Stimulated activated CD4-positive, alpha-beta T cell treated with anti-CD3 and anti-CD28 coated beads, Interleukin-1b, Interleukin-23, amount 100 ng/mL, for 1 hour (primary cell): ENCODE measurements at places on chromosomes 16 and 17.

GRCh38 chr16:49706620-49707355 lies 149.1 kb downstream of the ZNF423 start:
- no peak for DNase-seq

DNA sequence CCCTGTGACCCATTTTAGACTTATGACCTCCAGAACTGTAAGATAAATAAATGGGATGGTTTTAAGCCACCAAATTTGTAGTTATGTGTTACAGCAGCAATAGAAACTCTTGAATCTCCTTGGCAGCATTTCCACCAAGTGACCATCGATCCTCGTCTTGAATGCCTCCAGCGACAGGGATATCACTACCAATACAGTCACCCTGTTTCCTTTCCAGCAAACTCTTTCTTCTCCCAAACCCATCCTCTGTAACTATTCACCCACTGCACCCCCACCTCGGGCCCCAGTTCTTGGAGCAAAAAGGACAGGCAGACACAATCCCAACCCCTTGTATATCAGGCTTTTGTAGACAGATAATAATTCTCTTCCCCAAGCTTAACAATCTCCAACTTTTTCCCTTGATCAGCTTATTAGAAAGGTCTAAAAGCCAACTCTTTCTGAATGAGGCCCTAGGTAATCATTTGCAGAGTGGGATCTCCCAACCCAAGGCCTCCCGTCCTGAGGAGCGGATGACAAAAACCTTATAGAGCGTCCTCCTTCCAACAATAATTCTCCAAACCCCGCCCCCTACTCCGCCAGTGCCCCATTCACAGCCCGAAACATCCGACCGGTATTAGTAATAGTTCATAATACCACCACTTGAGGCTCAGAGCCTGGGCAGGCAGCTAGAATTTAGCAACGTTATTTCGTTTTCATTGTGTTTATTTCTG lies 14.7 kb upstream of the PLLP start:
- DNase-seq = no peak

DNA sequence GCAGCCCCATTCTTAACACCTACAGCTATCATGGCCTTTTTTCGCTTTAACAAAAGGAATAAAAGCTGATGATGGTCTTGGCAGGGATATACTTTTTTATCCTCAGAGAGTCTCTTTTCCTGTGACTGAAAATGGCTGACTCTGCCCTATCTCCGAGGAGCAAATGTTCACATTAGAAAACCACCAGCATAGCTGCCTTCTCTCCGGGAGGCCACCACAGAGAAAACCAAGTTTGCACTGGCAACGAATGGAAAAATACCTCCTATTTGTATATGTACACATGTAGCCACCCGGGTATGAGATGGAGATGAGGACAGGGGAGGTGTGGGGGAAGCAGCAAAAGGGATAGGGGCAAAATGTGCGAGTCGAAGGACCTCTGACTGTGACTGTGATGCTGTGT lies 88.2 kb downstream of the STX8 start:
- no peak for DNase-seq

DNA sequence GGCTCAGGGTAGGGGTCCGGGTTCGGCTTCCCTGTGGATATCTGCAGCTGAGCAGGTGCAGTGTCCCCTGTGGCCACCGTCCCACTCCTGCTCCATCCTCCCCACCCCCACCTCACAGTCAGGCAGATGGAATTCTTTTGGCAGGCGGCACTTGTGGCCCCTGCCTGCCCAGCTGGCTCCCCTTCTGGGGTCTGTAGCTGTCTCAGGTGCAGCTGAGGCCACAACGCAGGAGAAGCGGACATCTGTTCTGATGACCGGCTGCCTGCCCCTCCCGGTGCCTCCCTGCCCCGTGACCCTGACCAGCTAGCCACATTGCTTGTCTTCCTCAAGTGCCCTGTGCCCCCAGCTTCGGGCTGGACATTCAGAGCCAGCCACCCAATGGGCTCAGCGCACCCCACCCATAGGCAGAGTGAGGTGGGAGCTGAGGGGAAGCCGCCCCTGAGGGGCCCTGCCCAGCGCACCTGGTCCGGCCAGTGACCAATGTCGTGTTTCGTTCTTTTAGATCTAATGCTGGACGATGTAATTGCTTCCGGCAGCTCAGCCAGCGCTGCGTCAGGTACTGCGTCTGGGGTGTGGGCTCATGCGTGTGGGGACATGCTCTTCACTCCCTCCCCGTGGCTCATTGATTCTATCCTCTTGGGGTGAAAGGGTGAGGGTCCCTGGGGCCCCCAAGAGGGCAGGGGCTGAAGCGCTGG lies 25.2 kb upstream of the ABCC3 start:
- DNase-seq = no peak

DNA sequence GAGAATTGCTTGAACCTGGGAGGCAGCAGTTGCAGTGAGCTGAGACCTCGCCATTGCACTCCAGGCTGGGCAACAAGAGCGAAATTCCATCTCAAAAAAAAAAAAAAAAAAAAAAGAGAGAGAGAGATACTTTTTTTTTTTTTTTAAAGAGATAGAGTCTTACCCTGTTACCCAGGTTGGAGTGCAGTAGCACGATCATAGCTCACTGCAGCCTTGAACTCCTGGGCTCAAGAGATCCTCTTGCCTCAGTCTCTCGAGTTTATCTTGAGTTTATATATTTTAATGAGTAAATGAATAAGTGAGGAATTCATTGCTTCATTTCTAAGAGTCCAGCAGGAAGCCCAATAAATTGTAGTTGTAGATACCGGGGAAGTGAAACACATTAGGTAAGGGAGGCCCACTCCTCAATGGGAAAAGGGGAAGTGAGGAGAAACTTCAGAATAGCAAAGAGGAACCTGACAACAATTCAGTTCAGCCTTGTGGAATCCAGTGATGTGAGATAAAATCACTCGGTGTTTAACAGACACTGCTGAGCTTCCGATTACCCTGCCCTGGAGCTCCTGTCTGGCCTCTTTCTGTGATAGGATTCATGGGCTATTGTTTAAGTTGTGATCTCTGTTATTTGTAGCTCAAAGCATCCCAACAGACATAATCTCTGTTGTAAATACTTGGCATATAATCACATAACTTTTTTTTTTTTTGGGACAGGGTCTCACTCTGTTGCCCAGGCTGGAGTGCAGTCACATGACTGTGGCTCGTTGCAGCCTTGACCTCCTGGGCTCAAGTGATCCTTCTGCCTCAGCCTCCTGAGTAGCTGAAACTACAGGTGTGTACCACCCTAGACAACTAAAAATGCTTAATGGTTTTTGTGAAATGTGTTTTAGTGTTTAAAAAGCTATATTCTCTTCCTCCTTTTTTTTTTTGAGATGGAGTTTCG lies 15.8 kb upstream of the ITGAM start:
- no peak for DNase-seq

DNA sequence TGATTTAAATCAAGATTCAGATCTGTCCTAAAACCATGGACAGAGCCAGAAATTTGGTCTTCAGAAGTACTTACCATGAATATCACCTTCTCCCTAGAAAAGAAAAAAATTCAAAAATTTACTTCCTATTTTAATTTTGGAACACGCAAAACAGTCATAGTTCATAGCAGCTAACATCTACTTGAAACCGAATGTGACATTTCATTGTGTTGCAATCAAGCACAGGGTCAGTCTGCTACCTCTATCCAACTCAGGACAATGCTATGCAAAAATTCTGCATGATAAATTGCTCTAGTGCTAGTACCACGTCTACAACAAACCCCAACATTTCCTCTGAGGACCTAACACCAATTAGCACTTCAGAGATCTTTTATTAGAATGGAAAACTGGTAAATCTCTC lies 7.7 kb downstream of the JPT1 start:
- DNase-seq = no peak

DNA sequence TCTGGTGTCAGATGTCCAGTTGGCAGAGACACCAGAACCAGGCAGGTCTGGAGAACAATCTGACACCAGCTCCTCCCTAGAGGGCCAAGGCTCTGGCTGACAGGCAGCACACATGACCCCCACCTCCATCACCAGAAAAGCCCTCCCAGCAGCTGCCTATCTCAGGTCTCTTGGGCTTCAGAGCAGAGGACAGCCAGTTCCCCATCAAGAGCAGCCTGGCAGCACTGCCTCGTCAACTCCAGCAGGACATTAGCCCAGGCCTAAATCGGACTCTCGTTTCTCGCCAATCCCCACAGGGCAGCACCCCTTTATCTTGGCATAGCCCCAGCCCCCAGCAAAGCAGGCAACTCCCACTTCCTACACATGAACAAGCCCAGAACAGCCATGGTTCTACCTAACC lies 4.4 kb downstream of the JUP start:
- no peak for DNase-seq

- DNase-seq = no peak
Measured at GRCh38 chr16:3922241-3922640, 41.7 kb upstream of the CREBBP start.

DNA sequence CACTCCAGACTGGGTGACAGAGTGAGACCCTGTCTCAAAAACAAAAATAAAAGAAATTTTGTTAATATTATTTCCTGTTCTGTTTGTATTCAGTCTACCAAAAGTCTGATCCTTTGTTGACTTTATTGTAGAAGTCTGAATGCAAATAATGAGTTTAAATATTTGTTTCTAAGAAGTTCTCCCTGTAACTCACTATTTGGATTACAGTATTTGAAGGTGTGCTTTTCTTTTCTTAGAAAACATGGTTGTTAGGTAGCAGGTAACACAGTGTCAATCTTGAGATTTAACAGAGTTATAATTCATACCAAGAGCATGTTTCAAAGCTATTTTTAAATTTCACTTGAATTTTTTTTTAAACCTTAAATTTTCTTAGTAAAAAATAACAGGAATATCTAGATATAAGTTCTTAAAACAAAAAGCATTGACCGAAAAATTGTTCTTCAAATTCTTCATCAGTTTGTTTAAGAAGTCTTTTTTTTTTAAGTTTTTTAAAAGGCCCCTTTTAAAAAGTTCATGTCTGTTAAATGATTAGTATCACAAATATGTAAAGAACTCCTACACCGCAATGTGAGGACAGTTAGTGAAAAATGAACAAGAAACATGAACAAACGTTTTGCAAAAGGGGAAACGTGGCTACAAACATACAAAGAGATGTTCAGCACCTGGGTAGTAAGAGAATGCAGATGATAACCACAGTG lies 35.0 kb downstream of the GAN start:
- DNase-seq = no peak

- DNase-seq = no peak
Measured at GRCh38 chr17:34673516-34673915, 94.1 kb downstream of the TMEM132E start.

DNA sequence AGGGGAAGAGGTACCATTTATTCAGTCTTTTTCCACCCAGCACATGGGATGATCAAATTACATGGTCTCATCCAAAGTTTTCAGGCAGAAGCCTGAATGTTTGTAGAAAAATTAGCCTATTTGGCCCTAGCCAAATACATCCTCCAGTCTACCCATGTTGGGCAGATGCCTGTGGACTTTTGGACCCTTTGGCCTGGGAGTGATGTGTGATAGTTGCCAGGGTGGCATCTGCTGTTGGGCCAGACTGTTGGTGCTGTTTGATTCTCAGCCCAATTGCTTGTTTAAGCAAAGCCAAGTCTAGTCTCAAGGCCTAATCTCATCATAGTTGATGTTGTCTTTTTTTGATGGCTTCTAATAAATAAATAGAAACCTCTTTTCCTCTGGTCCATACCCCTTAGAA lies 419.0 kb downstream of the CDH13 start:
- no peak for DNase-seq

DNA sequence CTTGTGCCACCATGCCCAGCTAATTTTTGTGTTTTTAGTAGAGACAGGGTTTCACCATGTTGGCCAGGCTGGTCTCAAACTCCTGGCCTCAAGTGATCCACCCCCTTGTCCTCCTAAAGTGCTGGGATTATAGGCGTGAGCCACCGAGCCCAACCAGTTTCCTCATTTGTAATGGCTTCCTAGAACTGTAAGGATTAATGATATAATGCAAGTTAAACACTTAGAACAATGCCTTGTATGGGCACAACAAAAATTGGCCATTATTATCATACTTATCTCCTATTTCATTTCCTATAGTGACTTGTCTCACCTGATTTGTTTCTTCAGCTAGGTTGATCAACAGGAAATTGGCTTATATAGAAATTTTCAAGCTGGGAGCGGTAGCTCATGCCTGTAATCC lies 14.1 kb downstream of the TUBD1 start:
- DNase-seq = no peak

DNA sequence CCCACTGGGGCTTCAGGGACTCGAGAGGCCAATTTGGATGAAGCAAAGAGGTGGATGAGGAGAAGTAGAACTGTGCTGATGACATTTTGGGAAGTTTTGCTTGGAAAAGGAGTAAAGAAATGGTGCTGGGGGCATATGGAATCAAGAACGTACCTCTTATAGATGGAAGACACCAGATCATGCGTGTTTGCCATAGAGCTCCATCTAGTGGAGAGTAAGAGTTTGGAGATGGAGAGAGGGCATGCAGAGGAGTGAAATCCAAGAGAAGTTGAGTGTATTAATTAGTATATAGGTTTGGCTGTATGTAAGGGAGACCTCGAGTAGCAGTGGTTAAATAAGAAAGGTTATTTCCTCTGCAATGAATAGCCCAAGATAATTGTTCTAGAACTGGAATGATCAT lies 56.0 kb downstream of the SHISA6 start:
- DNase-seq = no peak

GRCh38 chr17:50660042-50660886 lies 25.6 kb downstream of the ABCC3 start:
- no peak for DNase-seq

DNA sequence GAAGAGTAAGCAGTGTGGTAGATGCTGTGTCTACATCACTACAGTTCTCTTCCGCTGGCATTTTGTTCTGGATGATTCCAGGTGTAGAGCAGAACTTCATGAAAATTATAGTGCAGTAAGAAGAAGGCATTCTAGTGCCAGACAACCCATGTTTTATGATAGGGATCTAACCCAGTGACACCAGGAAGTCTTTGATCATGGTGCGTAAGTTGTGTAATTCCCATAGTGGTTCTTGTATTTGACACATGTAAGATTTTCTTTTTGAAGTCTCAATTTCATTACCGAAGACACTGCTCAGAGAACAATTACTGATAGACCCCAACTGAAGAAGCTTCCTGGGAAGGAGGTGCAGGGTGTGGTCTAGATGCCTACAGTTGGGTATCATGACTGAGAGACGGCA lies 356.9 kb downstream of the CA10 start:
- no peak for DNase-seq

DNA sequence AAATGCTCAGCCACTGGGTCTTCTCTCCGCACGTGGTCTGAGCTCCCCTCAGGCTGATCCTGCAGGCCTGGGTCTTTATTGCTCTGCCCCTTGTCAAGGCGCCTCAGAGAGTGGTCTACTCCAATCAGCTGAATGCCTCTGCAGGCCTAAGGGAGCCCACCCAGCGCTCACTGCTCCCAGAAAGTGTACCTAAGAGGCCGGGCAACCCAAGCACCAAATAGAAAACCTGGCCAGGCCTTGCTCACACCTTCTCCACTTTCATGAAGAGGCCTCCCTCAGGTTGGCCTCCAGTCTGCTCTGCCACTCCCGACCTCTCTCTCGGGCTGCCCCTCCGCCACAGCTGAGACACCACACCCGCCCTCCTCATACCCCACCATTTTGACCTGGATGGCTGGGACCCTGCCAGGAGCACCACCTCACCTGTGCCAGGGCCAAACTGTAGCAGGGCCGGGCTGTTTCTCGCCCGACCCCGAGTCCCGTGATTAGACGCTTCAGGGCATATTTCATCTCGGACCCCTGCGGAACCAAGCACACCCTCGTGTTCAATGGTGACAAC lies 665 bp downstream of the MYBBP1A start:
- no peak for DNase-seq

- DNase-seq = no peak
Measured at GRCh38 chr17:17154981-17155380, 51.2 kb downstream of the PLD6 start.

- DNase-seq = no peak
Measured at GRCh38 chr16:3576211-3576610, 992 bp downstream of the NLRC3 start.
